ENCODE measurements at places on chromosomes 2 and 18.
A peak's percentile ranks its signal among the peaks of the same experiment; 100 is the strongest.

DNA sequence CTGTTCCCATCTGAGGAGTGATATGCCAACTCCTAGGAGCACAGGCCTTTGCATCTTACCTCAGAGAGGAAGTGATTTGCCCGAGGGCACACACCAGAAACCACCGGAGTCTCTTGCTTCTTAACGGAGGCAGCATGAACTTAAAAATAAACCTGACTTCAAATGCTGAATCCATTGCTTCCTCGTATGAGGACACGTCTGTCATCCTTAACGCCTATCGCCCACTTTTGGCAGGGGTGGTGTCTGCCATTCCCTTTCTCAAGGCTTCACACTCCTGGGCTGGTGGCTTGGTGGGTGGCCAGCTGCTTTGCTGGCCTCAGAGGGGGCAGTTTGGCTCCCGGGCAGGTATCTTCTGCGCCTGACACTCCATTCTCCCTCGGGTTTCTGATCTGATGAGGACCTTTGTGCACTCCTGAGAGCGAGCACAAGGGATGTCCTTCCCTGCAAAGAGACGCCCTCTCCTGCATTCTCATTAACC is 1.1 kb upstream of the PREB start:
- no peak for DNase-seq

DNA sequence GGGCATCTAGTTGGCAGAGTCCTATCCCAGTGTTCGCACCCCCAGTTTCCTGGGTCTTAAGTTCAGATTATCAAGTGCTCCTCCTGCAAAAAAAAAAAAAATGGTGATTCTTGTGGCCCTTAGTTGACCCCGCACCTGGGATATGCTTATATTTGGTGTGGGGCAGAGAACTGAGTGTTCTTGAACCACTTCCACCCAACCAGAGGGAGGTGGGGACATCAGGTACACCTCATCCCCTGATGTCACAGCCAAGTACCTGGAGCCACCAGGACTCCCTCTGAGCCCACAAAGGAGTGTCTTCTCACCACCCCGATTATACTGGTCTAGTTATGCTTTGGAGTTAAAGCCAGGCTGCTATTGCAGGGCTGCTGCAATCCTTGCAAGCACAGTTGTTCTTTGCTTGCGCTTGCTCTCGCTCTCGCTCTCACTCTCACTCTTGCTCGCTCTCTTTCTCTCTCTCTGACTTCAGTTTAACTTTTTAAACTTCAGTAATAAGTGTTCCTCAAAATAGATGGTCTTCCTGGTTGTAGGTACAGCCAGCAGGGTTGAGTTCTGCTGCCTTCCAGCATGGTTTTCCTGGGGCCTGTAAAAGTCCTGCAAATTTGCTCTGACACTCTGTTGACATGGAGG is 265.7 kb downstream of the NEDD4L start:
- no peak for DNase-seq

DNA sequence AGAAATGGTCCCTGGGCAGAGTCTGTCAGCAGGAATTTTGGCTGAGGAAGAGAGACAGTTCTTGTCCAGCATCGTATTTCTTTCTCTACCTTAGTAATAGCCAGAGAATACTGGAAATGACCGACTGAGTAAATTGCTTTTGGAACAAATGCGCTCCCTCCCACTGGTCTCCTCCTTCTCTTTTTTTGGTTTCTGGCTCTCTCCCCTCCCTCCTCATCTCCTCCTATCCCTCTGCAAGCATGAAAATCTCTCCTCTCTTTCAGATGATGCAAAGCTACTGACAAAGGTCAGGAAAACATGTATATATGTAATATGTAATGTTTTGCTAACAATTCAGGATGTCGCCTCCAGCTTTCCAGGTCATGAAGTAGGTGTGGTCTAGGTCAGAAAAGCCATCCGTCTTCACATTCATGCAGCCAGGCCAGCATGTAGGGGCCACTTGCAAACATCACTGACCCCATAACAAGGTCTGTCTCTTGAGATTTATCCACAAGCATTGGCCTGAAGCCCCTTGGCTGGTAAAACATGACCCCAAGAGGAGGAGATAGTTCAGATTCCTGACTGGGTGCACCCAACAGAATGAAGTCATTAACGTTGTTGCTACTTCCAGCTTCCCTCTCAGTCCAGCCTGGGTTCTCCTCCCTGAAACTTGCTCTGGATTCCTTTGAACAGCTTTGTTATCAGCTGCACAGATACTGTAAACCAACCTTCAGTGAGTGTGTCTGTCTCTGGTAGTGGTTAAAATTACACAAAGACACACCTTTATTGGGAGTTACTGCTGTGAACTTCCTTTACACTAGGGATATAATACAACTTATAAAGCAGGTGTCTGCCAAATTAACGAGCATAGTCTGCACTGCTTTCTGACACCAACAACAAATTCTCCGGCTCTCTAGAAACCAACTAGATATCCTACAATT is 864.4 kb upstream of the KLHL29 start:
- DNase-seq = no peak

GRCh38 chr2:233399306-233400225 is 45.3 kb downstream of the DGKD start:
- DNase-seq = peak; percentile 34

DNA sequence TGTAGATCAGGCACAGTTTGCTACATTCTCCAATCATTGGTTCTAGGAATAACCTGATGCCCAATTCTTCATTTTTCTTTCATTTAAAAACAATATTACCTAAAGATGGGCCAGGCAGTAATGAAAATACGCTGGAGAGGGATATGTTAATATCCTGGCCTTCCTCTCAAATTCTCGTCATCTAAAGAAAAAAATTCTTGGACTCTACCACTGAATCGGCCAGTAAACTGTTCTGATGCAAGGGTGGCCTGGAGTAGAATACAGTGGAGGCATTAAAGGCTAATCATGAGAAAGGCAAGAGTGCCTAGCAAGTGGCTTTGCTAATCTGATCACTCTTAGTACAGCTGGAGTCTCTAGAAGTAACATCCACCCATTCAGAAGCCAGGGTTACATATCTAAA is 157.7 kb downstream of the ANTXR1 start:
- DNase-seq = no peak

DNA sequence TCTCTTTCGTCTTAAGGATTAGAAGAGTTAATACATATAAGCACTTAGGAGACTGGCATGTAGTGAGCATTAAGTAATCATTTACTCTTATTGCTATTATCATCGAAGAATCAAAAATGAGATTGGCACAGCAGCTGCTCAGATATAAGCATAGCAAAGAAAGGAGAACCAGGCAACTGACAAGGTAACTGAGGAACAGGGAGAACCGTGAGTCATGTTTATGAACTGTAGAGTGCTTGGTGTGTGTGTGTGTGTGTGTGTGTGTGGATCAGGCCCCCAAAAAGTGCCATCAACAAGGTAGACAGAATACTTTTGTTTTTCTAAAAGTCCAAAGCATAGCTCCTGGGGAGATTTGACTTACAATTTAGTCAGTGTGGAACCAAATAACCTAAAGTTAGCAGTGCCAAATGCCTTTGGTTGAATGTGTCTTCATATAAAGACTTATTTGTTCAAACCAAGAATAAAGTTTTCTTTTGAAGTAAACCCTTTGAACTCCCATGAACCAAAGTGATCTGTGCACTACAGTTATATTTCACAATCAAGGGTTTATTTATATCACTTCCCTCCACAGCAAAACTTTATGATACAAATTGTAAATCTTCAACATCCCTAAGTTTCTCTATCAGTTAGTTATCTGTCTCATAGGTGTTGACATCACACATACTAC is 660.6 kb downstream of the NYAP2 start:
- no peak for DNase-seq

GRCh38 chr2:10252224-10252623 is 50.5 kb upstream of the HPCAL1 start:
- no peak for DNase-seq

Data from activated T-helper 2 cell treated with anti-CD3 and anti-CD28 coated beads, Interferon-gamma antibody, Interleukin-2, Interleukin-4, amounts not matched to agents 10 μg/mL and 5 μg/mL and 100 μg/mL, durations not matched to agents 14 hours and 24 hours and 36 hours (primary cell).